CD4-positive, alpha-beta T cell treated with Interleukin-21 for 1 hour (primary cell): ENCODE measurements at places on chromosomes 12 and 14.

DNA sequence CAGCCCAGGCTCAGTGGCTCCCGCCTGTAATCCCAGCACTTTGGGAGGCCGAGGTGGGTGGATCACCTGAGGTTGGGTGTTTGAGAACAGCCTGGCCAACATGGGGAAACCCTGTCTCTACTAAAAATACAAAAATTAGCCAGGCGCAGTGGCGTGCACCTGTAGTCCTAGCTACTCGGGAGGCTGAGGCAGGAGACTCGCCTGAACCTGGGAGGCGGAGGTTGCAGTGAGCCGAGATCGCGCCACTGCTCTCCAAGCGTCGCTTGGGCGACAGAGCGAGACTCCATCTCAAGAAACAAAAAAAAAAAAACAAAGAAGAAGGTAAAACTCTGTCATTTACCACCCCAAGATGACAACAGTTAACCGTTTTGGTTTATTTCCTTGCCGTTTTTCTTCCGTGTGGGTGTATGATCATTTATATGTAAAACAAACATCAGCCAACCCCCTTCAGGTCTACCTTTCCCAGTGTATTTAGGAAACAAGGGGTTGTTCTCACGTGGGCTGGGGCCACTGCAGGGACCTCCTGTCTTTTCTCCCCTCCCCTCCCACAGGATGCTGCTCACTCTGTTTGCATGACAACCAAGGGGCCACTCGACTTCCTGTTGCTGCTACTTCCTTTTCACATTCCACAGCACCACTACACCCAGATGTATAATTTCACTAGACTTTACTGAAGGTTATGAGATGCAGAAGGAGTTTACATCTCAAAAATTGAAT is 13.6 kb downstream of the TTC9 start:
- DNase-seq: peak; percentile 87

GRCh38 chr14:100256339-100256895 is 17.5 kb downstream of the YY1 start:
- DNase-seq: no peak

GRCh38 chr12:42204362-42204761 is 33.7 kb downstream of the YAF2 start:
- DNase-seq: no peak

DNA sequence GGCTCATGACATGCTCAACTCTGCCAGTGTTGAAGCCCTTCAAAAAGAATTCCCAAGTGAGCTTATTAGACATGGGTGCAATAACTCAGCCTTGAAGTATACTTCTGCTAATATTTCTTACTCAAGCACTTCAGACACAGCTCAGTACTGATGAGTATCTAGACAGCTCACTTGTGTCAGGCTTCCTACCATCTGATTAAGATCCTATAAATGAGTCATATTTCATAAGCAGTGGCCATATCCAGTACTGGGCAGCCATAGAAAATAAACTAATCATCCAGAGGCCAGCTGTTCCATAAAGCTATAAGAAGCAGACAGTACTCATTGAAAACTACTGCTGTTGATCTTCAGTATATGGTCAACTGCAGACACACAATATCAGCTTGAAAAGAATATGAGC is 12.9 kb downstream of the FSCB start:
- no peak for DNase-seq

DNA sequence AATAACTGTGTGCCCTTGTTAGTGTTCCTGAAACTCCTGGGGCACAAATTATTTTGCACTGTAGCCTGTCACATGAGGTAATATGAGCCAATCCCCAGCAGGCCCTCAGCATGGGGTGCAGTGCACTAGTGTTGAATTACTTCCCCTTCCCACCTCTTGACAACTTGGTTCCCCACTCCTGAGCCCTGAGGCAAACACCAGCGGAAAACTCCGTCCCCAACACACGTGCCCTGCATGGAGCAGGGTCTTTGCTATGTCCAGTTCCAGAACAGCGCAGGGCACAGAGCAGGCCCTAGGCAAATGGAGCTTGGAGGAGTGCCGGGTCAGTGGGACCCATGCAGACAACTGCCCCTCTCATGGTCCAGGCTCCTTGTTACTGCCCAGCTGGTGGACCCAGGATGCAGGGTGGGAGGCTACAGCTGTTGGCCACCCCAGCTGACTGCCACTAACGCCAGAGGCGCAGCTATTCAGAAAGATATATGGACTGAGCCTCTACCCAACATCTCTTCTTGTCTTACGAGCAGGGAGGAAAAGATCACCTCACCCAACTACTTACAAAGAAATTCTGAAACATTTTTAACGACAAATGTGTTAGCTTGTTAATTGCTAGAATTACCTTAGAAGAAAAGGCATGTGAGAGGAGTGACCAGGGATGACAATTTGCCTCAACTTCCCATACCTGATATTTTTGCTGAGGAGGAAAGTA is 71.6 kb downstream of the NT5DC3 start:
- DNase-seq: no peak

DNA sequence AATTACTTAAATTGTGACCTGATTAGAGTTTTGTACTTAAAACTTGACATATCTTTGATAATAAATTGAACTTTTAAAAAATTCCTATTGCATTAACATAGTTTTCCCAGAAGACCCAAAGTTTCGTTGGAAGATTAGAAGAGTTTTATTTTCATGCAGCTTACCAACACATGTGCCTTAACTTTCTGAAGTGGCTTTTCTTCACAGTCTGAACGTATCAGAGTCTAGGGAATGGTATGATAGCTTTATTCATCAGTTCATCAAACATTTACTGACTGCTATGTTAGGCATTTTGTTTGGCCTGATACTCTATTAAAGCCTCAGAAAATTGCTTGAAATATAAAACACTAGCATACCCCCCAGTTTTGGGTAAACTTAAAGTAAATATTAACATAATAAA is 65.2 kb downstream of the MARK3 start:
- DNase-seq: no peak

DNA sequence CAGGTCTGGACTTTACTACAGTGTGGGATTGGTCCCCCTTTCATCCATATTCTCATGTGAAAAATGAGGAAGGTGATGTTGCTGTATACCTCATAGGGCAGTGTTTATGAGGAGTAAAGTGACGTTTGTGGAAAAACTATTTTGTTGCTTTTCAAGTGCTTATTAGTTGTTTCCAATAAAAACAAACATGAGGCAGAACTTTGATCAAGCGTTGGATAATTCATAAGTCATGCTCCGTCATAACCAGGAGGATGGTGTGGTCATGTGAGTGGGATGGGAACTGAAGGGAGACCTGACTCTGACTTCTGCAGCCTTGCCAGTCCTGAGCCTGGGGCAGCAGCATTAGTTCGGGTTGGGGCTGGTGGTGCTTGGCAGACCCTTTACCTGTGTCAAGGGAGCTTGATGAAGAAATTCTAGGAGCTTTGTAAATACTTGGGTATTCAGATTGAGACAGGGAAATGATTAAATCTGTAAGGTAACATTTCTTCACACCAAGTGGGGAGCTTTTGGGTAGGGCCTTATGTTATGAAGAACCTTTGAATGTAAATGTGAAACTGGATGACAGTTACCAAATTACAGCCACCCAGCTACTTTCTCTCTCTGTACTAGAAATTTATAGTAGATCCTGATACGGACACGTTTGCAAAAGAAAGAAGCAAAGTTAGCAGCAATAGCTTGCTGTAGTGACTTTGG is 462.4 kb upstream of the RGS6 start:
- DNase-seq: no peak

DNA sequence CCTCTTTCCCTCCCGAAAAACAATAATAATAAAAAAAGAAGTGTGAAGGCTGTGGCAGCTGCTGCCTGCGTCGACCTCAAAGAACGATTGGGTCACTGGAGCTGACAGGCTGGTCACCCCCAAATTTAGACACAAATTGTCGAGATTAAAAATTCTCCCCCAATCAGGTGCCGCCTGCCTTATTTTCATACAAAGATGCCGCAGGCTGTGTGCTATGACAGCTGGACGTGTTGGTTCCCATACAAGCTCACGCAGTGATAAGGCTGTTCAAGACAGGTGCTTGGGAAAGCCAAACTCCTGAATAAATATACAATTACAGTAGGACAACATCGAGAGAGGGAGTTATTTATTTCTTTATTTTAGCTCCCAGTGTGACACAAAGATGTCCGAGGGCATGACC is 1041.8 kb downstream of the VRK1 start:
- DNase-seq: no peak

DNA sequence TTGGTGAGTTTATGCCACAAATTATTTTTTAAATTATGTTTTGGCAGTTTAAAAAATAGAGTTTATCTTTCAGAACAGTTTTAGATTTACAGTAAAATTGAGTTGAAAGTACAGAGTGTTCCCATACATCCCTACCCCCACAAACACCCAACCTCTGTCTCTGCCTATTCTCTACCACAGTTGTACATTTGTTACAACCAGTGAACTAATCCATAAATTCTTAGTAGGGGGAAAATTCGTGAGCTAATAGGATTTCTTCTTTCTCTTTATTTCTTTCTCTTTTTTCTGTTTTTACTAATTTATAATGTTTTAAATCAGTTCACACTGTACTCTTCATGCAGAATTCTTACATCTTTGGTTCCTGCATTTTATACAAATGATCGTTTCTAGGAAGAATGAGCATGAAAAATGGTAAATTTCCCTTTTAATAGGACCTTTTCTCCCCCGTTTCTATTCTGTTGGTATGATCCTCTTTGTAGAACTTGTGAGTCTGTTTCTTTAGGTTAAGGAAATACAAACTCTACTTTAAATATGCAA is 56.7 kb downstream of the MIPOL1 start:
- no peak for DNase-seq

GRCh38 chr14:102085488-102085887 is 1.4 kb downstream of the HSP90AA1 start:
- no peak for DNase-seq

DNA sequence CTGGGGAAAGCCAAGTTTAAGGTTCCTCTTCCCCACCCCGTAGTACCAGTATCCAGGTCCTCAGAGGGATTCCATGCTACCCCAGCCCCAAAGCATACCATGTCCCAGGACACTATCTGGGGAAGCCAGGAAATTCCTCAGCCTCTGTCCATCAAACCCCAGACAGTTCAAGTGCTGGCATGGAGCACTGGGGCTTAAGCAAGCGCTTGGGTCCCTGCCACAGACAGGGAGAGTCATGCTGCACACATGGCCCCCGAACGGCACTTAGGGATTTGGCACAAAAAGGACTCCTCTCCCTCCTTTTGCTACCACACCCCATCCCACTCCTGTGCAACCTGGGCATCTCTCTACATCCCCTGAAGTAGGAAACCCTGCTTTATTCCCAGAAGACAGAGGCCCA is 21.8 kb downstream of the ADCY6 start:
- DNase-seq: no peak

GRCh38 chr12:122024132-122024785 is 2.6 kb downstream of the BCL7A start:
- DNase-seq: no peak

GRCh38 chr12:48182631-48183030 is 813 bp upstream of the CCDC184 start:
- no peak for DNase-seq

DNA sequence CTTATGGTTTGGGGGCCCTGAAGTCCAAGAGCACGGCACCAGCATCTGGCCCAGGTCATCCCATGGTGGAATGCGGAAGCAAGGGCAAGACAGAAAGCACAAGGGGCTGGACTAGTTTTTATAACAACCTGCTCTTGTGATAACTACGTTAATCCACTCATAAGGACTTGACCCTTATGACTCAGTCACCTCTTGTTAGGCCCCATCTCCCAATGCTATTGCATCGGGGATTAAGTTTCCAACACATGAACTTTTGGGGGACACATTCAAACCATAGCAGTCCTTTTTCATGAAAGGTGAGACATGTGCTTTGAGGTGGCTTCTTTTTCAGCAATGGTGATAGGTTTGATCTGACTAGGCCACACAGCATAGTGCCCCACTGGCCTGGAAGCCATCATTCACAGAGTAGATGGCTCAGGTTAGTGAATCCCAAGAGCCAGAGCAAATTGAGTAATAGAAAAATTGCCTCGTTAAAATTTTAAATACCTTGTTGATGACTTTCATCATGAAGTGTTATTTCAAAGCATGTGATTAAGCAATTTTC is 12.1 kb downstream of the FRMD6 start:
- no peak for DNase-seq

GRCh38 chr14:78358591-78358990 is 188.4 kb downstream of the NRXN3 start:
- no peak for DNase-seq
